ENCODE measurements at places on chromosomes 5 and 9.

DNA sequence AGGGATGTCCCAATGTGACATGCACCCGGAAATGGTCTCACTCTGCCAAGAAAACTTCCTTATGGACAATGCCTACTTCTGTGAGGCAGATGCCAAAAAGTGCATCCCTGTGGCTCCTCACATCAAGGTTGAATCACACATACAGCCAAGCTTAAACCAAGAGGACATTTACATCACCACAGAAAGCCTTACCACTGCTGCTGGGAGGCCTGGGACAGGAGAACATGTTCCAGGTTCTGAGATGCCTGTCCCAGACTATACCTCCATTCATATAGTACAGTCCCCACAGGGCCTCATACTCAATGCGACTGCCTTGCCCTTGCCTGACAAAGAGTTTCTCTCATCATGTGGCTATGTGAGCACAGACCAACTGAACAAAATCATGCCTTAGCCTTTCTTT, 37.6 kb upstream of the CCDC152 start:
- DNase-seq = no peak

DNA sequence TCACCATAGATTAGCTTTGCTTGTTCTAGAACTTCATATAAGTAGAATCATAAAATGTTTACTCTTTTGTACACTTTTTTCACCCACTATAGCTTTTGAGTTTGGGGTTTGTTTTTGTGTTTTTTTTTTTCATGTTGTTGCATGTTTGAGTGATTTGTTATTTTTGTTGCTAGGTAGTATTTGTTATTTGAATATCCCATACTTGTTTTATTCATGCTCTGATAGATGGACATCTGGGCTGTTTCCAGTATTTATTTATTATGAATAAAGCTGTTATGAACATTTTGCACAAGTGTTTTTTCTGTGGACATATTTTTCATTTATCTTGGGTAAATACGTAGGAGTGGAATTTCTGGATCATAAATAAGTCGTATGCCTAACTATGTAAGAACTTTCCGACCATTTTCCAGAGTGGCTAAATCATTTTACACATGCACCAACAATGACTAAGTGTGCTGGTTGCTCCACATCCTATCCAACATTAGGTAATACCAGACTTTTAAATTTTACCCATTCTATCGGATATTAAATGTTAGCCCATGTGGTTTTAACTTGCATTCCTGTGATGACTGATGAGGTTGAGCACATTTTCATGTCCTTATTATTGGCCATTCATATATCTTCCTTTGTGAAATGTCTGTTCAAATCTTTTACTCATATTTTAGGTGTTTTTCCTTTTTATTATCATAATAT, 69.1 kb upstream of the NR4A3 start:
- no peak for DNase-seq

- no peak for DNase-seq
Observed at GRCh38 chr9:94725293-94725692, 1.2 kb upstream of the AOPEP start.

- DNase-seq = no peak
Observed at GRCh38 chr9:13033959-13034693, 245.4 kb downstream of the MPDZ start.

GRCh38 chr5:52727020-52727419, 60.7 kb upstream of the ITGA1 start:
- DNase-seq = no peak

GRCh38 chr5:31471040-31471439, 60.9 kb downstream of the DROSHA start:
- DNase-seq = no peak

- no peak for DNase-seq
Observed at GRCh38 chr5:60395712-60396329, 304.1 kb downstream of the DEPDC1B start.

All from activated T-helper 1 cell treated with anti-CD3 and anti-CD28 coated beads, Interleukin-2, amount 50 U/mL, for 16 hours (primary cell).